ENCODE measurements at places on chromosomes 12 and 14.

DNA sequence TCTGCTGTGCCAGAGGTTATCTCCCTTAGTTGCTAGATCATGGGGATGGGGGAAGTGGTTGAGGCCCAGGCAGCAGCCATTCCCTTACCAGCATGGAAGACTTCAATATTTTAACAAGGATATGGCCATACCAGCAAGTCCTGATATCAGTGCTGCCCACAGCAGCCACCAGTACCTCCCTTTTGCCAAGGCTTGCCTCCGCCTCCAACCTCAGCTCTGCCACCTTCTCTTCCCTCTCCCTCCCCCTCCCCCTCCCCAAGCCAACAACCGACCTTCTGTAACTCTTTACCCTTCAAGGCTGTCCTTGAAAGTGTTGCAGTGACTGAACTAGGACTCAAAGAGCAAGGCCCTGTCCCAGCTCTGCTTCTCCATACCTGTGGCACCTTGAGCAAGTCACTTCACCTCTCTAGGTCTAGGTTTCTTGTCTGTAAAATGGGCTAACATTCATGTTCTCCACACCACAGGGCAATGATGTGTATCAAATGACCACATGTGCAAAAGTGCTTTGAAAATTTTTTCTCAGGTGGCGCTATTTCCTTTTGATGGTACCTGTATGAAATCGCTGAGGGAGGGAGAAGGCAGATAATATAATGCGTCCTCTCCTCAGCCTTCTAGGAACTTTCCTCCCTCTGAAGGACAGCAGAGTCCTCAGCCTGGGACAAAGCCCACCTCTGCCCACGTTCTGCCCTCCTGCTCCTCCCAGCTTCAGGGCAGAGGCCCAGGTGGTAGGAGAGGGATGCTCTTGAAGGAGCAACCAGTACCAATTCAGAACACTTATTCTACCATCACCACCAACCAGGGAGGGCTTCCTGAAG lies 14.7 kb downstream of the PLEKHG6 start:
- DNase-seq, result no peak

GRCh38 chr12:38139456-38139855 lies 177.1 kb upstream of the ALG10B start:
- no peak for DNase-seq

GRCh38 chr12:570921-571794 lies 92.1 kb downstream of the NINJ2 start:
- no peak for DNase-seq

DNA sequence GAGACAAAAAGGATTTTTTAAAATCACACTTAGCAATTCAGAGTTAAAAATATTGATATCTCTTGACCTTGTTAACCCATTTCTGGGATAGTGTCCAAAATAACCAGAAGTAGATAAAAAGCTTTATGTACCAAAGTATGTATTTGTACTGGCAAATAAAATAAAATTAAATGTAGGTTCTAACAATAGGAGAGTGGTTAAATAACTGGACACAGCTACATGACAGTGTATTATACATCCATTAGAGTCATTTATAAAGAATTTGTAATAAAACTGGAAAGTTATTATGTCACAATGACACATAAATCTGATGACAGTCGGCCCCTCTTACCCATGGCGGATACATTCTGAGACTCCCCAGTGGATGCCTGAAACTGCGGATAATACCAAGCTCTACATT lies 34.0 kb downstream of the BMAL2 start:
- no peak for DNase-seq

- DNase-seq, result no peak
Observed at GRCh38 chr14:21098076-21098891, at the start of gene ZNF219. TSS of gene ZNF219 (minus strand) at chr14:21098655. CDS start at chr14:21093591, 5,064 bp downstream.

DNA sequence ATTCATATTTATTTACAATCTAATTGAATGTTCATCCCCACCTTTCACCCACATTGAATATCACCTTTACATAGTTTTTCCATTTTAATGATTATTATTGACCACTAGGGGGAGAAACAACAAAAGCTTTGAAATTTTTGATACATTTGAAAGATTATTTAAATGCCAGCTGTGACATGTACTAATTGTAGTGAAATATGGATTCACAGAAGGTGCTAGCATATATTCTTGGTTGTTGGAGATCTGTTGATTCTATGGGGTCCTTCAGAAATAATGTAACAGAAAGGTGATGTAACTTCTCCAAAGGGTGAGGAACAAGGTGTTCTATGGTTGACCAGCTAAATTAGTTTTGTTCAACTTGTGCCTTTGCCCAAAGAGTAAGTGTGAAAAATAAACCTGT lies 22.4 kb upstream of the GPR33 start:
- no peak for DNase-seq

DNA sequence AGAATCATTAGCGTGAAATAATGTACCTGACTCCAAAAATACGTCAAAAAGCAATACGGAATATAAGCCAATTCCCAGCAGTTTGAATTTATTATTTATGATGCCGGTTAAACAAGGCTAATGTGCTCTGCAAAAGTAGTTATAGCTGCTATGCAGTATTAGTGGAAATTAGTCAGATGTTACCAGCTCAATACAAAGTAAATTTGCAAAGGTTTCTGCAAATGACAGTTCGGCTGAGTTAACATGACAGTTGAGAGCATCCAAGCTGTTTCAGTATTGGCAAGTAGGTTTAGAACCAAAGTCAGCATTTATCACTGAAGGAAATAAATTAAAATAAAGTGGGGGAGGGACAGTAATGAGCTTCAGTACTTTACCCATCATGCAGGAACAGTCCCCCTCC lies 1665.8 kb upstream of the FLRT2 start:
- no peak for DNase-seq

DNA sequence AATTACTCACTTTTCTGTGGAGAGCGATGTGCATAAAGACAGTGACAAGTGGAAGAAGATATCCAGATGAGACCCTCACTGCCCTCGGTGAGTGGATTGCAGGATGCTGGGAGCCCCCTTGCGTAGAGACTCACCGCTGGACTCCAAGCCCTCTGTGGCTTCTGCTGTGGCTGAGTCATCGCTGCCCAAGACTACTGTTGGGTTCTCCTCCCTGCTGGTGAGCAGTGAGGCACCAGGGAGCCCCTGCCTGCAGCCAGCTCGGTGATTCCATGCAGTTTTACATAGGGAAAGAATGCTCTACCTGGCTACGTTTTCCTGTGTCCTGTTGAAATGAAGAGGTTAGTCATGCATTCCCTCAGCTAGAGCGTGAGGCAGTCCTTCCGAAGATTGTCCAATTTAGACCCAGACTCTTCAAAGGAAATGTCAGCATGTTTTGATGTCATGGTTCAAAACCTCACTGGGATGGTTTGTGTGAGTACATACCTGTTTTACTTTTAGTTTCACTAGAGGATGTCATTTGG lies 28.2 kb downstream of the TRAF3 start:
- DNase-seq, result no peak

DNA sequence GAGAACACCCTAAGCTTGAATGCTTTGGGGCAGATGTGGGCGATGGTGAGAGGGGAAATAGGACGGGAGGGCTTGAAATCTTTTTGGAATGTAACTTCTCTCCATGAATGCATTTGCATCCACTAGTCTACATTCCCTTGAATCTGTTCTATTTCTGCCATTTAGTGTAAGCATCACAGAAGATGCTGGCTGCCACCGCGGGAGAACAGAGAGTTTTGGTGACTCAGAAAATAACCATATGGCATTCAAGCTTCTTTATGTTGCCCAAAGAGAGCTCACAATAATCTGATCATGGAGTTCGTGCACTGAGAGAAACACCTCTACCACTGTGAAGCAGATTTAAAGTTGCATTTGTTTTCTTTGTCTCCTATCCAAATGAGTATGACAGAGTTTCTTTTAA lies 52.6 kb upstream of the OTX2 start:
- DNase-seq, result no peak

DNA sequence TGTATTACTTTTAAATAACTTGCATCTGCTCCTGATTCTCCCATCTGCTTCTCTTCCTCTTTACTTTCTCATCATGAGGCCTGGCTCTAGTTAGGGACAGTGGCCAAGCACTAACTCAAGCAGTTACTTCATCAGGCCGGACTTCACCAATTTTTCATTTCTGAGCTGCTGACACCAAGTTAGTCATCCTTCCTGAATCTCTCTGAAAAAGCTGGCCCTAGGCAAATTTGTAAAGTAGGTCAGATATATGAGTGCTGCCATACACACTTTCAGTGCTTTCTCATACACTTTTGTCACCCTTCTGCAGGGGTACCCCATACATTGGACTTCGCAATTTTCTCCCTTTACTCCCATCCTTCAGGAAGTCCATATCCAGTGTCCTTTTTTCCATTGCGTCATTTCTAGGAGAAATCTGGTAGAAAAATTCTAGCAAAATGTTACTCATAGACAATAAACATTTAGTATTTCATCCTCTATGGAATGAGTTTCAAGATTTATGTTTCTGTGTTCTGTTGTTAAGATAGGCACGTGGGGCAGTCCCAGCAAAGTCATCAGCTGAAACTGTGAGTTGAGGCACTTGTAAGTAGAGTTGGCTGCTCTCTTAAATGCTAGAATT lies 276.8 kb upstream of the TMPO start:
- DNase-seq, result no peak

GRCh38 chr12:44225149-44225510 lies 389.2 kb downstream of the TMEM117 start:
- DNase-seq, result no peak

GRCh38 chr14:88163731-88164255 lies 158.9 kb downstream of the GPR65 start:
- no peak for DNase-seq

DNA sequence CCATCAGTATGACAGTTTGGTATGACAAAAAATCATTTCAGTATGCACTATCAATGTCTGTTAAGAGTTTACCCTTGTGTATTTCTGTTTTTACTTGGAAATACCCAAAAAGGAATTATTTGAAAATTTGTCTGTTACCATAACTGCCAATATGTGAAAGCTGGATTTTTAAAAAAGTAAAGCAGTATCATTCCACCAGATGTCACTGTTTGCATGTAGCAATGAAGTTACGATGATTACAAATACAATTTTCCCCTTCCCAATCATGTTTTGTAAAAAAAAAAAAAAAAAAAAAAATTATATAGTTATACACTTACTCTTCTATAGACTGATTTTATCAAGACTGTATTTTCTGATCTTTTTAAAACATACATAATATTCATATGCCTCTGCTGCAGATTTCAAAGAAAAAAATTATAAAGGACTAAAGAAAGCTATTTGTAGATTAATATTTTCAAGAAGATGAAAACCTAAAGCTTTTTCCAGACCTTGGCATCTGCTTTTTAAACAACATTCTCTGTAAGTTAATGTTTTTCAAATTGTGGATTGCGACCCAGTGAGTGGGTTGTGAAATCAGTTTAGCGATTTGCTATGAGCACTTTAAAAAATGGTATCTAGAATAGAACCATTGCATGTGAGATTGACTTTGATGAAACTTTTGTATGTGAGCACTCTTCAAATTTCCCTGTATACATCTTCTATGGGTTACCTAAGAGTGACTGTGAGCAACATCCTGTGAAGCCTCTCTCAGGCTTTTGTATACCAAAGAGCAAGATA lies 114.2 kb downstream of the TTC6 start:
- no peak for DNase-seq

- DNase-seq, result peak; percentile 66
Observed at GRCh38 chr12:6554168-6555017, 1.4 kb downstream of the IFFO1 start.

GRCh38 chr12:197347-197746 lies 16.6 kb downstream of the SLC6A12 start:
- no peak for DNase-seq

- DNase-seq, result no peak
Observed at GRCh38 chr12:93402333-93403311, 24.9 kb downstream of the NUDT4 start.

DNA sequence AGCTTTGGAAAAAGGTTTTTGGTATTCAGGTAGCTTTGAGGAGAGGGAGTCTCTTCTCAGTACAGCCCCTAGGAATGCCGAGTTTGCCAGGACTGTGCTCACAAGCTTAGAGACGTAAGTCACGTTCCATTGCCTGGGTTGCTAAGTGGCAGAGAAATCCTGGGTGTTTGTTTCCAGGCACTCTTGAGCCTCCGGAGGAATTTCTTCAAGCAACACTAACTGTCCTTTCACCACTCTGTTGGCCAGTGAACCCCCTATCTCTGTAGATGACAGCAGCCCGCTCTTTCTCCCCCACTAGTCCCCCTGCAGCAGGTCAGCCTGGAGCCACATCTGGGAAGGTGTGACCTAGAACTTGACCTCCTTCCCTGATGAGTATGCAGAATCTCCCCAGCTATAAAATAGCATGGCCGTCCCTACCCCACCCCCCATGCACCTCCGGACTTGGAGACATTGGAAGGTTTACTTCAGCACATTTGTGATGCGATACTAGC lies 162.7 kb downstream of the ZFP36L1 start:
- DNase-seq, result no peak

- DNase-seq, result no peak
Observed at GRCh38 chr14:55963295-55963694, 154.9 kb upstream of the PELI2 start.

- no peak for DNase-seq
Observed at GRCh38 chr12:5022025-5022424, 21.7 kb upstream of the KCNA5 start.

DNA sequence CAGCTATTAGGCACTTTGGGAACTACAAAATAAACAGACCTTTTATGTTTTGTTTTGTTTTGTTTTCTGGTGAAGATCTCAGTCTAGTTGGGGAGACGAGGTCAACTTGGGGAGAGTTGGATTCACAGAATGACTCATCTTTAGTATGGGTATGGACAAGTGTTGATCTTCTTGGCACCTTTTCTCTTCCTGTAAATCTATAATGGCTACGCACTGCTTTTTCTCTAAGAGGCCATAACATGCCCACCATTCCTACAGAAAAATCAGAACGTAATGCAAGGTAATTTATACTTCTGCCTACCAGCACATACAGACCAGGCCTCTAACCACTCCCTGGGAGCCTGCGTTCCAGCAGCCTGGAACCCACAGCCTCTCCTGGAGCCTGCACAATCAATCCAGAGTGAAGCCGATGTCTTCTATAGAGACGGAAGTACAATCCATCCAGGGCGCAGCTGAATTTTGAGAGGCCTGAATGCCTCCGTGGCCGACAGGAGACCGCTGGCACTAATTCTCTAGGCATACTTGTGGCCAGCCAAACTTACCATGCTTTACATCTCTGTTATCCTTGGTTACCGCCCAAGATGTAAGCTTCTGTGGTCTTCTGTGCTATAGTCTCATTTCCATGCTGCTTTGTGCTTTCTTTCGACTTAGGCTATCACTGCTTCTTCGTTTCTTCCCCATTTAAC lies 717 bp downstream of the PPHLN1 start:
- peak; percentile 24 for DNase-seq
